GM23248 (cell line): ENCODE measurements at places on chromosomes 11 and 22. TPM values are rescaled to one million over a fixed set of nuclear protein-coding genes. Genes with fewer than 3 reads are reported as not detected.

LDLRAD3 gene
- 6.6 and 7.7 TPM in 2 replicates for polyA plus RNA-seq

- peak; percentile 71 for DNase-seq
These were observed 528 bp upstream of the ARRB1 start for GRCh38 chr11:75351791-75352587.

IFITM10 gene
- polyA plus RNA-seq: 0.41 and 0.53 TPM in 2 replicates

DNA sequence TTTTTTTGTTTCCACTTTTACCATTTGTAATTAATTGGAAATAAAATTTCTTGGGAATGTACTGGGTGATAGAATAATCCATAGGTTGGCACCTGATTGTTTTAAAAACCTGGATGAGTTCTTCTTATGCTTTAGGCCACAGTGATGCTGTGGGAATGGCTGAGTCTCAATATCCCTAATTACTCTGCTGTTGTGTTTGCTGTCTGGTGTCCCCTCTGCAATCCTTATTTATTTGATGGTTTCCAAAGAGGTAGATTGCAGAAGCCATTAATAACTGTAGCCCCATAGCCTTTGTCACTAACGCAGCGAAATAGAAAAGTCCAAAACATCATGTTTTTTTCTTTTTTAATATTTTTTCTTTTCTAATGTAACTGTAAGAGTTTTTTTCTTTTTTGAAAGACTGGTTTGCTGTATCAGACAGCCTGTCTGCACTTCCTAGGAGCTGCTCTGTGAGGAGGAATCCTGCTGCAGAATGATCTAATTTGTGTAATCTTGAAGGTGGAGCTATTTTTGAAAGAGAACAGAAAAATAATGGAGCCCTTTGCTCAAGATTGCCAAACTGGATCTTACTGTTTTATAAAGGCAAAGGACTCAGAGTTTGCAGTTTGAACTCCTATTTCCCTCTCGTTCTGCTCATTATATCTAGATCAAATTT is 14.9 kb downstream of the PACS1 start:
- DNase-seq: peak; percentile 50

DNA sequence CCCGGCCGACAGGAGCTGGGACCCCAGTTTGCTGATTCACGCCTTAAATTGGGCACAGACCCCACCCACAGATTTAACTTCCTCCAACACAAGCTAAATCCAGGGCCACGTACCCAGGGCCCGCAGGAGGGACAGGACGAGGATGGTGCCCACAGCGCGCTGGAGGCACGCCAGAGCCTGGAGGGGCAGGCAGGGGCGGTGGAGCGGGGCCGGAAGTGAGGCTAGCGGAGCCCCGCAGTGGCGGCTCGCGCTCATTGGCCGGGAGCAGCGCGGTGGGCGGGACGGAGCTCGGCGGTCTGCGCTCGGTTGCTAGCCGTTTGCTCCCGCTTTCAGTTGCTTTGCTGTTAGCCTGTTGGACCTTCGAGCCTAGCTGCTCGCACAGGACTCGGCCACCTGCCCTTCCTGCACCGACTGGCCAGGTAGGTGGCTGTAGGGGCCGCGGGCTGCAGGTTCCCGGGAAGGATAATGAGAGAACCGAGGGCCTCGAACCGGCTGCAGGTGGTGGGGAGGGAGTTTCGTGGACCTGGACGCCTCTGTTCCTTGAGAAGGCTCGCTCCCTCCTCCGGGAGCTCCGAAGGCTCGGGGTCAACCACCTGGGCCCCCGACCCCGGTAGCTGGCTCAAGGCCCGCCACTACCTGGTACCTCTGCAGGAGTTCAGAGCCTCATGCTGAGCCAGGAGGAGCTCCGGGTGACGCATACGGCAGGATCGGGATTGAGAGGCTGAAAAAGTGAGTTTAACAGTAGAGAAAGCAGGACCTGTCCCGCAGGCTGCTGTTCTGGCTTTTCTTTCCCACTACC is at the start of gene CCDC134:
Gene CCDC134, plus strand, starts transcription at position 332 of the 799 bp plus-strand sequence. CDS start 8,212 bp downstream, outside the sequence.
- DNase-seq: peak; percentile 92

DNA sequence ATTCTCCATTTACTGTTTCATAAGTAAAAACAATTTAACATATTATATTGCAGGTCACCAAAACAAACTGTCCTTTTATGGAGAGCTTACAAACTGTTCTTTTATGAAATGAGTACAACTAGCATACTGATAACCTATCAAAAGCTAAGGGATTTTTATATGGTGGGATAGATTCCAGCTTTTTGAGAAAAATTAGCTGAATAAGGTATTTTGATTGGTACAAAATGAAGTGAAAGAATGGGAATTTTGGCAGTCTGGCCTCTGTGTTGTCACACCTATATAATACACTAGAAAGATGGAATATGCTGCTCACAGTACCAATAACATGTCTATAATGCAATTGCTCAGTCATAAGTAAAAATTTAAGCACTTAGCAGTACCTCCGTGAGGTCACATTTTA is 11.4 kb downstream of the TRAF6 start:
- DNase-seq: no peak

MIAT gene
- polyA plus RNA-seq: 0.05 and 0.23 TPM in 2 replicates

ARHGAP42 gene
- polyA plus RNA-seq: 0.68 and 0.74 TPM in 2 replicates

DNA sequence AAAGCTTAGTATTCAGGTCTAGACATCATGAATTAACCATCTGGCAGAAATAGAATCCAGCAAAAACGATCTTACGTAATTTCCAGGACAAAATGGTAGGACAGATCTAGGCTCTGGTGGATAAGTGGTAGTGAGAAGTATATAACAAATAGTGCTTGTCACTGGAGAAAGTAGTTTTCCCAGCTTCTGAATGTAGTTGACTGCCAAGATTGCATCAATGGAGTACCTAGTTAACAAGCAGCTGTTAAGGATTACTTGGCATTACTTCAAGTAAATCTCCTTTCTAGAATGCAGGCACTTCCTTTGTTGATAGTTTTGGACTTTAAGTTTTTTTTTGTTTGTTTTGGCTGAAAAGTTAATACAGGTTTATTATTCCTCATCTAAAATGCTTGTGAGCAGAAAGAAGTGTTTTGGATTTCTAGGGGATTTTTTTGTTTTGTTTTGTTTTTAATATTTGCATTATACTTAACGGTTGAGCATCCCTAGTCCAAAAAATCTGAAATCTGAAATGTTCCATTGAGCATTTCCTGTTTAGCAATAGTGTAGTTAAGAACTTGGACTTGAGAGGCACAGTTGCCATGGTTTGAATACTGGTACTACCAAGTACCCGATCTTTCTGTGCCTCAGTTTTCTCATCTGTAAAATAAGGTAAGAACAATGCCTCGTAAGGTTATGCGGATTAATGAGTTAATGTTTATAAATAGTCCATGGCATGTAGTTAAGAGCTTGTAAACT is 20.3 kb downstream of the FAM118B start:
- no peak for DNase-seq

GPHA2 gene
- not detected in 2 replicates for polyA plus RNA-seq

- DNase-seq: no peak
These were observed 53.4 kb downstream of the SMCO4 start for GRCh38 chr11:93489841-93490240.

RFPL1 gene
- 0.13 TPM in 1 of 2 replicates, not detected in the other for polyA plus RNA-seq

BTBD18 gene
- 0.10 TPM in 1 of 2 replicates, not detected in the other for polyA plus RNA-seq

IL10RA gene
- polyA plus RNA-seq: not detected in 2 replicates

ELFN2 gene
- polyA plus RNA-seq: 0.19 and 0.48 TPM in 2 replicates

GRCh38 chr11:73147771-73148681 is 5.9 kb upstream of the FCHSD2 start:
- no peak for DNase-seq

GRCh38 chr11:78039919-78040671 is 17.0 kb upstream of the KCTD14 start:
- DNase-seq: peak; percentile 85

GRCh38 chr11:64192434-64192833 is 6.5 kb downstream of the STIP1 start:
- no peak for DNase-seq

GRCh38 chr11:131883332-131883731 is 512.9 kb downstream of the NTM start:
- no peak for DNase-seq

GRCh38 chr11:9399466-9399865 is 15.0 kb downstream of the IPO7 start:
- peak; percentile 73 for DNase-seq

FERMT3 gene
- polyA plus RNA-seq: 1.5 and 2.5 TPM in 2 replicates

- no peak for DNase-seq
These were observed 1726.1 kb upstream of the RAG2 start for GRCh38 chr11:38323961-38324761.

- no peak for DNase-seq
These were observed 794 bp upstream of the FXYD6 start for GRCh38 chr11:117877120-117877784.

DDI1 gene
- polyA plus RNA-seq: not detected in 2 replicates

DNA sequence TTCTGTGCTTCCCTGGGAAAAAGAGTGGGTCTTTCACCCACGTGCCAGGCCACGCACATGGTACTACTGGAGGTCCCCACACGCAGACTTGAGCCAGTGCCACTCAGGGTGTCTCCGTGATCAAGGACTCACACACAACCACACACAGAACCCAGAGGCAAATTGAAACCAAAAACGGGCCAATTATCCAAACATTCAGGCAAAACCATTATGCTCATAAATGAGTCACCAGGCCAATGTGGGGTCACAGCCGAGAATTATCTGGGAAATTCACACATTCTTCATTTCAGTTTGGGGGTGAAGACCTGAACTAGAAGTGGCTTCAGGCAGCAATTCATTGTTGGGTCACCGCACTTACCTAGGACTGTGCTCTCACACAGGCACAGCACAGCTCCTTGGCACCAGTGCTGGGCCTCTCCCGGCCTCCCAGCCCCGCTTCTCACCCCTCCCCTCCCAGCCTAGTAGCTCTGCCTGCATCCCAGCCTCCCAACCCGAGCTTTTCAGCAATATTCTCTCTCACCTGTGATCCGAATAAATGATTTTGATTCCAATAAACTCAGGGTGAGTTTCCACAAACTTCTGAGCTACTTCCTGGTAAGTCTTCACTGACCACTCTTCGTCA is 28.0 kb downstream of the ADA2 start:
- DNase-seq: peak; percentile 82

- DNase-seq: peak; percentile 80
These were observed 703 bp downstream of the ABTB2 start for GRCh38 chr11:34356913-34357700.

GRCh38 chr11:3710485-3711259 is 39.5 kb upstream of the CHRNA10 start:
- peak; percentile 40 for DNase-seq

OR5D14 gene
- polyA plus RNA-seq: not detected in 2 replicates

GRCh38 chr11:102014756-102015155 is 32.5 kb upstream of the CFAP300 start:
- DNase-seq: no peak

MMP27 gene
- polyA plus RNA-seq: 0.09 TPM in 1 of 2 replicates, not detected in the other

DNA sequence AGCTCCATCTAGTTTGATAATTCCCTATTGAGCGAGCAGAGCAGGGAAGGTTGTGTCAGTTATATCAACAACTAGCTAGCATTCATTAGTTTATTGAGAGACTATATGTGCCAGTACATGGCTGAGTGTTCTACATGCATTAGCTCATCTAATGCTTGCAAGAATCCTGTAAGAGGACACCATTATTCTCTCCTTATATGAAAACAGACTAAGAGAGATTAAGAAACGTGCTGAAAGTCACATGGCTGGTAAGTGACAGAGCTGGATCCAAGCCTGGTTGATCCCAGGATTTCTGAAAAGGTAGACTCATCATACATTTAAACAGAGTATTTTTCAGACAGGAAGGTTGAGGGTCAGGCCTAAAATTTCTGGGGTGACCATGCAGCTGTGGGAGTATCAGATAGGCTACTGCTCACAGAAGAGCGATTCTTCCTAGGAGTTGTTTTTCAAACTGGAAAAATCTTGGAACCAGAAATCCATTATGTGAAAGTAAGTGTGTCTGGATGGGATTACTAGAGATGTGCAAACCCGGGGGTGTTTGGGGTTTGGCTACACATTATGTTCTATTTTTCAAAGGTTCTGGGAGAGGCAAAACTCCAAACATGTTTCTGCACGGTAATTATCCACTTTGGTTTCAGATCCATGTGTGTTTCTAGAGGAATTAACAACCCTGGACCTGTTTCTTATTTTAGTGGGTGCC is 213.3 kb downstream of the FAM76B start:
- no peak for DNase-seq

RAB3IL1 gene
- polyA plus RNA-seq: 2.8 and 3.3 TPM in 2 replicates

DNA sequence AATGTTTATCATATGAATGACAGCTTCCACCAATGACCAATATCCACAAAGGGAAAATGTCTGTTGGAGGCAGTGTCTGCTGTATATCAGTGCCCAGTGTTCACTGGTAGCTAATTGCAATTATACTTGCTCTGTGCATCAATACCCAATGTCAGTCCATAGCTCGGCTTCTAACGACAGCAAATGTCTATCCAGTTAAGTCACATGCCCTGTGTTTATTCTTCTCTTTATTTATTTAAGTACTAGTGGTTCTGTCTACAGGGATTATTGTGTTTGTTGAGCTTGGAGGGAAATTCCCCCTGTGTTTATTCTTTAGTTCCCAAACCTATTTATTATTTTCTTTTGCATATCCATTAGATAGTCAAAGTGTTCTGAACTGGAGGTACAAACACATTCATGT is 18.6 kb downstream of the TSKU start:
- no peak for DNase-seq

DNA sequence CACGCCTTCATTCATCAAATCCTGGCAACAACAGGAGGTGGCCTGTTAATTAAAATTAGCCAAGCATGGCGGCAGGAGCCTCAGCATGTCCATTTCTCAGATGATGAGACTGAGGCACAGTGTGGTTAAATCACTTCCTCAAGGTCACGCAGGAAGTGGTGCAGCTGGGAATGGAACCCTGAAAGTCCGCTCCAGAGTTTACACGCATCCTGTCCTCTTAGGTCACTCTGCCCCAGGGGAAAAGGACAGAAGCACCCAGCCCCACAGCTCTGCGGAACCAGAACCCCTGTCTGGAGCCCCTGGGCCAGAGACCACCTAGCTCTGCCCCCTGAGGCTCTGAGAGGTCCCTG is 19.6 kb downstream of the RPL3 start:
- DNase-seq: no peak

GRCh38 chr11:36558571-36559413 is 9.0 kb upstream of the RAG1 start:
- DNase-seq: no peak

OR52H1 gene
- polyA plus RNA-seq: not detected in 2 replicates

LUZP2 gene
- polyA plus RNA-seq: not detected in 2 replicates

- no peak for DNase-seq
These were observed 368.3 kb downstream of the FAM181B start for GRCh38 chr11:82365351-82365750.

MN1 gene
- 4.2 and 4.4 TPM in 2 replicates for polyA plus RNA-seq

DNA sequence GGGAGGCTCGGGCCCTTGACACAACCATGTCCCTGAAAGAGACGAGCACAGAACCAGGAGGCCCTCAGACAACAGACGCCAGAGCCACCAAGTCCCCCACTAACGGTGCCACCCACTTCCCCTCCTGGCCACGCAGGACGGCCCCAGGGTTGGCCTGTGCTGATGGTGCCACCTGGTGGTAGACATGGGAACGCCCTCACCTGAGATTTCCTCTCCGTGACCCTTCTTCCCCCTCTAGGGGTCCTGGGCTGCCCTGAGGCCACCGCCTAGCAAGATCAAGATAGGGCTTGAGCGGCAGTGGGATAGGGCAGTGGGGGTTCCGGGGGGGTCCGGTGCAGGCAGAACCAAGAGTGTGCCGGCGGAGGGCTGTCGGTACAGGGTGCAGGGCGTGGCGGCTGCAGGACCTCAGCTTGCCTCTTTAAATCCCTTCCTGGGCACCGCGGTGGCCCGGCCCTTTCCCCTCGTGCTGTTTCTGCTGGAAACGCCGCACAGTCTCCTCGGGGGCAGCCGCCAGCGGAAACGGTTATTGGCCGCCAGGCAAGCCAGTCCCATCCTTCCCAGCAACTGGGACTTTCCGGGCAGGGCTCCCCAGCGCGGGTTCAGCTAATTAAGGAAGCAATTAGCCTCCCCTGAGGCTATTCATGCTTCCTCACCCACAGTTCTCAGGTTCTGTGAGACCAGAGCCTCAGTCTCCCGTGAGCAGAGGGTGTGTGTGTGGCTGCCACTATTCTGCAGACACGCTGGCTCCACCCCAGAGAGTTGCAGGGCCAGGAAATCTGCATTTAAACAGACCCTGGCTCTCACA is 5.5 kb upstream of the NFAM1 start:
- peak; percentile 61 for DNase-seq
